Gastroesophageal sphincter (tissue), 4 donors: ENCODE measurements at places on chromosomes 11 and 22. TPM values are rescaled to one million over a fixed set of nuclear protein-coding genes. Genes with fewer than 3 reads are reported as not detected.

HYOU1 gene
- total RNA-seq = 61.2 TPM

CRY2 gene
- total RNA-seq = 38.8 TPM

ADORA2A gene
- 4.2 TPM for total RNA-seq

SPA17 gene
- 5.9 TPM for total RNA-seq

MMP12 gene
- total RNA-seq = not detected

HSPA8 gene
- 1,051 TPM for total RNA-seq

ANO5 gene
- 29.6 TPM for total RNA-seq

TMA7B gene
- total RNA-seq = not detected

BTBD18 gene
- not detected for total RNA-seq

OSM gene
- 4.1 TPM for total RNA-seq

ZNF214 gene
- total RNA-seq = 3.0 TPM

SLC22A6 gene
- not detected for total RNA-seq

APLNR gene
- total RNA-seq = 2.5 TPM

C11orf98 gene
- total RNA-seq = 19.3 TPM

SCN3B gene
- total RNA-seq = 2.7 TPM

TMEM191B gene
- 1.3 TPM for total RNA-seq

ACTN3 gene
- total RNA-seq = not detected
